ENCODE measurements at places on chromosomes 6 and 20.
A peak's percentile ranks its signal among the peaks of the same experiment; 100 is the strongest.

DNA sequence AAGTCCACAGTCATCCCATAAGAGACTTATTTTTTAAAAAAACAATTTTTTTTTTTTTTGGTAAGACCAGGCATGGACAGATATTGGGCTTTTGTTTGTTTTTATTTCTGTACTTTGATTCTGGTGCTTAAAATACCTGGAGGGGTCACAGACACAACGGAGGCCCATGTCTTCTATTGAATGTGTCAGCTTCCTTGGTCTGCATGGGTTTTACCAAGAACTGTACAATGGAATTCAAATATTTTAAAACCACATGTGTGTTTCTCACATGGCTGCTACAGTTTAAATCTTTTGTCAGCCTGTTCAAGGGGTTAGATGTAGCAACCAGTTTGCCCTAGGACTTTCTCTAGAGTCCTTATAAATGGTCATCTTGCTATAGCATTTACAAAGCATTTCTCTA, 139.8 kb downstream of the SOX4 start:
- peak overlapping the region; percentile 51 for H3K27ac ChIP-seq
- peaks cover 12% of the 10 kb centered on the region for H3K4me1 ChIP-seq

DNA sequence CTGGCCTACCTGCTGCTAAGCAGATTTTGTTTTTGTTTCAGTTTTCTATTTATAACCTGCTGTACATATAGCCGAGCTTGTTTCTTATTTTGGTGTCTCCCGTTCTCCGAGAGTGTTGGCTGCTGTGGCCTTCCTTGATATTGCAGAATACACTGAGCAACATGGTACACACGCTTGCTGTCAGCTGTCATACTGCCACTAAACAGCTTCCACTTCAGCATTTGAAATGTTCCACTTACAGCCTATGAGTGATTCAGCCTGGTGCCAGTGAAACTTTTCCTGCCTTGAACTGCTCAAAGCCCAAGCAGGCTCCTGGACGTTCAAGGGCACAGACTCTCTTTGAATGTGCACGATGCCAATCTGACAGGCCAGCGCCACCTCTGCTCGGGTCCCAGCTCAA, 87.1 kb downstream of the PSMG4 start:
- DNase-seq: no peak
- H3K4me1 ChIP-seq: peaks cover 27% of the 10 kb centered on the region
- no peak overlapping the region for H3K4me3 ChIP-seq

DNA sequence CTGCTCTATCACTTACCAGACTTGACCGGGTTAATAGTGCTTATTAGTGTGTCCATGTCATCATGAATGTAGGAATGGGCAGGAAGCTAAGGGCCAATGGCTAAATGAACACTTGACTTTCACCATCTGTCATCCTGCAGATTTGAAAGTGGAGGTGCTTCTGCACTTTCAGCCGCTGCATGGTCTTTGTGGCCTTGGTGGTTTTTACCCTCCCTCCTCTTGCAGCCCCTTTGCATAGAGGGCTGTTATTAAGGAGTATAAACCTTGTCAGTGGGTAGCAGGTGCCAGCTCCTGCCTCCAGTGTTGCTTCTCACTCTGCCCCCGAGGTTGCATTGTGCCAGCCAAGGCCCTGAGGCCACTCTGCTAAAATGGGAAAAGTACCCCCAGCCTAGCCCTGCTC, 122.2 kb upstream of the TNFAIP3 start:
- no peaks in the 10 kb centered on the region for H3K27me3 ChIP-seq
- H3K4me1 ChIP-seq: no peaks in the 10 kb centered on the region
- H3K27ac ChIP-seq: no peak overlapping the region
- no peaks in the 10 kb centered on the region for H3K36me3 ChIP-seq
- no peak overlapping the region for H3K4me3 ChIP-seq

GRCh38 chr20:57628047-57628961, 8.1 kb upstream of the ZBP1 start:
- H3K4me1 ChIP-seq: no peaks in the 10 kb centered on the region
- H3K36me3 ChIP-seq: no peaks in the 10 kb centered on the region
- H3K27me3 ChIP-seq: no peaks in the 10 kb centered on the region
- no peak overlapping the region for H3K4me3 ChIP-seq

DNA sequence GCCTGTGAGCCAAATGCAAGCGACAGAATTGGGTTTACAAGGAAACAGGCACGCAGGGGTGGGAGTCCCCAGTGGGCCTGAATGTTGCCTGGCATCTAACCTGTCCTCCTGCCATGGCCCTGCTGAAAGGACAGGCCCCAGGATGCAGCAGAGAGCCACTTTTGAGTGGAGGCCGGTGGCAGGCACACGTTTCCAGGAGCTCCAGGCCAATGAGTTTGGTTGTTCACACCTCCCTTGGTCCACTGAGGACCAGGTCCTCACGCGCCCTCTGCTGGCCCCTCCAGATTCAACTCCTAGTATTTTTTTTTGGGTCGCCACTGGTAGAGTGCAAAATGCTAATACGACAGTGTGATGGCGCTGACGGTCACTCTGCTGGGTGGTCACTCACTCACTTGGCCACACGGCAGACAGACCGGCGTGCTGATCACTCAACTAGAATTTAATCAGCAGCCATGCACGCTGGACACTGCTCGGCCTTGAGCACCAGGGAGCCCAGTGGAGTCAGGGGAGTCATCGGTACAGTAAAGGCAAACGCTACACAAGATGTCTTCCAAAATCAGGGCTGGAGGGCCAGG, 81.7 kb upstream of the NFATC2 start:
- H3K27me3 ChIP-seq: no peaks in the 10 kb centered on the region
- H3K4me1 ChIP-seq: no peaks in the 10 kb centered on the region
- no peak overlapping the region for H3K27ac ChIP-seq
- DNase-seq: peak; percentile 89

- no peak for DNase-seq
- H3K36me3 ChIP-seq: peaks cover 23% of the 10 kb centered on the region
- H3K27me3 ChIP-seq: no peaks in the 10 kb centered on the region
These were observed 73.1 kb downstream of the PRND start for GRCh38 chr20:4794846-4795245.

DNA sequence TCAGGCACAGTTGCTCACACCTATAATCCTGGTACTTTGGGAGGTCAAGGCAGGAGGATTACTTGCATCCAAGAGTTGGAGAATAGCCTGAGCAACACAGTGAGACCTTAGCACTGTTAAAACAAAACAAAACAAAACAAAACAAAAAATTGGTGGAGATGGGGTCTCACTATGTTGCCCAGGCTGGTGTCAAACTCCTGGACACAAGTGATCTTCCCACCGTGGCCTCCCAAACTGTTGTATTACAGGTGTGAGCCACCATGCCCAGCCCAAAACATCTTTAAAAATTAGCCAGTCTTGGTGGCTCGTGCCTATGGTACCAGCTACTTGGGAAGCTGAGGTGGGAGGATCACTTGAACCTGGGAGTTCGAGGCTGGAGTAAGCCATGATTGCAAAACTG, 120.2 kb downstream of the GMDS start:
- H3K4me3 ChIP-seq: no peak overlapping the region
- H3K27me3 ChIP-seq: no peaks in the 10 kb centered on the region
- no peak for DNase-seq
- peaks cover 2% of the 10 kb centered on the region for H3K36me3 ChIP-seq
- H3K27ac ChIP-seq: no peak overlapping the region

GRCh38 chr20:50217207-50217949, 26.7 kb downstream of the CEBPB start:
- H3K4me1 ChIP-seq: no peaks in the 10 kb centered on the region
- no peaks in the 10 kb centered on the region for H3K36me3 ChIP-seq
- no peak for DNase-seq
- no peaks in the 10 kb centered on the region for H3K27me3 ChIP-seq
- no peak overlapping the region for H3K4me3 ChIP-seq

GRCh38 chr6:75171567-75171966, 34.3 kb downstream of the COL12A1 start:
- H3K27ac ChIP-seq: no peak overlapping the region
- H3K36me3 ChIP-seq: no peaks in the 10 kb centered on the region
- no peak for DNase-seq
- H3K4me3 ChIP-seq: no peak overlapping the region

GRCh38 chr20:35006009-35006408, 50.3 kb downstream of the MYH7B start:
- H3K27ac ChIP-seq: no peak overlapping the region
- peak; percentile 5 for DNase-seq
- no peaks in the 10 kb centered on the region for H3K27me3 ChIP-seq
- H3K4me3 ChIP-seq: peak overlapping the region; percentile 7
- H3K36me3 ChIP-seq: peaks cover 92% of the 10 kb centered on the region

- H3K4me3 ChIP-seq: no peak overlapping the region
- no peak for DNase-seq
- no peaks in the 10 kb centered on the region for H3K36me3 ChIP-seq
- peaks cover 7% of the 10 kb centered on the region for H3K4me1 ChIP-seq
These were observed 1.9 kb downstream of the PLCB1 start for GRCh38 chr20:8133851-8134451.

GRCh38 chr6:167734662-167735083, 92.0 kb upstream of the AFDN start:
- H3K4me3 ChIP-seq: no peak overlapping the region
- H3K27ac ChIP-seq: no peak overlapping the region
- H3K27me3 ChIP-seq: no peaks in the 10 kb centered on the region
- H3K4me1 ChIP-seq: no peaks in the 10 kb centered on the region
- H3K36me3 ChIP-seq: no peaks in the 10 kb centered on the region

DNA sequence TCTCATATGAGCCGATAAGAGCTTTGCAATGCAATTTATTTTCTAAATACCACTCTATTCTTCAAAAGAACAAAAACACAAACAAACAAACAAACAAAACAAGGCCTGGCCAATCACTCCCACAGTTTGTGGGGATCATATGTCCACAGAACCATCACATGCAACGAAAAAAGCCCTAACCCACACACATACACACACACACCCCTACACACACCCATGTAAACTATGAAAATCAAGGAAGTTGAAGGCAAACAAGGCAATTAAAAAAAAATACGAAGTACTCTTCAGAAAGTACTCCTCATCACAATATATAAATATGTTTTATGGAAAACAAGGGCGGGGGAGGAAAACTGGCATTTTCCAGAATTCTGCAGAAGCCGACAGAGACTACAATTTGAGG, 66.2 kb upstream of the PTGIS start:
- DNase-seq: no peak
- H3K4me1 ChIP-seq: peaks cover 5% of the 10 kb centered on the region

Measured in H9 (cell line).